ENCODE measurements at places on chromosomes 7 and 10.
A peak's percentile ranks its signal among the peaks of the same experiment; 100 is the strongest.

- DNase-seq, result no peak
Measured at GRCh38 chr10:62765726-62766125, 38.8 kb upstream of the ADO start.

DNA sequence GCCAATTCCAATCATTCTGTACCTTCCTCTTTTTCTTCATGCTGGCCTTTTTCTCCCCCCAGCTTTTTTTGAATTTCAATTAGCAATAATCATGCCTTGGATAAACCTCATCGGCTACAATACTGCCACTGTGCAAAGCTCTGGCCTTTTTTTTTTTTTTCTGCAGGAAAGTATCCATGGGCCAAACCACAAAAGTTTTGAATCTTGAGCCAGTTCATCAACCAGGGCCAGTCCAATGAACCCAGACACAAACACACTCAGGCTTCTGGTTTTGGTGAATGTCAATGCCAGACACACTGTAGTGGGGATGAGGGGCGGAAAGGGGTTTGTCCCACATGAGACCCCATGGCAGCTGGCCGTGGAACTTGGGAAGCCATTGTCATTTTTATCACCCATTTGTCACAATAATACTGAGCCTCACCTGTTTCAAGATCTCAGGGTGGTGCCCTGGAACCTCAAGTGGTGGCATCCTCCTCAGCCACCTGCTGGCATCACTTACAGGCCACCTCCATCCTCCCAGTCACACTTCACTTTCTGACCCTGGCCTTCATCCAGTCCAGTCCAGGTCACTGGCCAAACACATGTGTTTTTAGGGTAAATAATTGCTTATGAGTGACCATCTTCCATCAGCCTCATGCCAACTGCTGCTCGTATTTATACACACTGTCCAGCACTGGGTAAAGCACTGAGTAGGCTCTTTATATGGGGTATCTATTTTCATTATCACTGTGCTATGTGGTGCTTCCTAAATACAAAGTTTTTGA is 40.8 kb upstream of the TSPAN33 start:
- DNase-seq, result no peak

DNA sequence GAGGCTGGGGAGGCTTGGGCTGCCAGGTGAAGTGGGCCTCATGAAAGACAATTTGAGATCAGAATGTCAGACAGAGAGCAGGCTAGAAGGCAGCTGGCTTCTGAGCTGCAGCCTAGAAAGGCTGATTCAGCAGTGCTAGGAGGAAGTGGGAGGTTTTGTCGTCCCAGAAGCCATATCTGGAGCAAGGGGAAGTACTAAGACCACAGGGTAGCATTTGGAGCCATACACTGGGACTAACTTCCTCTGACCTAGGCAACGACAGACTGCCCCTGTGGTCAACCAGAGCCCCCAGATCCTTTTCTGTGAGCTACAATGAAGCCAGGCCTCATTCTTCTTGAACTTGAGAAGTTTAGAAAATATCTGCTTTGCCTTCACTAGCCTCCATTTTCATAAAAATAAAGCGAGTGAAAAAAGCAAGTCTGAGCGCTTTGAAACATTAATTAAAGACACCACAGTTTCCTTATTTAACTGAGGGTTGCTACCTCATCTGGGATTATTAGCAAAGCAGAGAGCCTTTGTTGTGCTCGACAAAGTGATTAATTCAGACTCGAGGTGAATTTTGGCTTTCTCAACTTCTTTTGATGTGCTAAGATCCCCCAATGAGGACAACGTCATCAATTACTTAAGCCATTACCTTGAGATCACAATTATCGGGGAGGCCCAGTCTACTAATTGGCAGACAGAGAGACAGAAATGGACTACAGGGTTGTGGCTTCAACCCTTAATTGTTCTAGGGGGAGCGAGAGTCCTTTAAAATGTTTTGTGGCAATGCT is 26.6 kb downstream of the TBXAS1 start:
- no peak for DNase-seq

DNA sequence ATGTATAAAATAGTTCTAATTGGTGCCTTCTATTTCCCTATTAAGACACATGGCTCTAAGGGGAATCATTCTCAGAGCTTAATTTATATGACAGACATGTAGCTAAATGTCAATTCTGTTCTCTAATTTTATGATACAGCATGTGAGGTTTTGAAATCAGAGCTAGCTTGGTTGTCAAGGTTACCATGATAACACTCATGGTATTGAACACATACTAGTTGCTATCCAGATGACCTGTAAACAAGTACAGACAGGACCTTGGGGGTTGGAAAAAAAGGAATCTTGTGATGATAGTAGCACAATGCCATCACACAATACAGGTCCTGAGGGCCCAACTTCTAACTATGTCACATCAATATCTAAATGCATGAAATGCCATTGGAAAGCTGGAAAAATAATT is 49.2 kb downstream of the RHOBTB1 start:
- no peak for DNase-seq

DNA sequence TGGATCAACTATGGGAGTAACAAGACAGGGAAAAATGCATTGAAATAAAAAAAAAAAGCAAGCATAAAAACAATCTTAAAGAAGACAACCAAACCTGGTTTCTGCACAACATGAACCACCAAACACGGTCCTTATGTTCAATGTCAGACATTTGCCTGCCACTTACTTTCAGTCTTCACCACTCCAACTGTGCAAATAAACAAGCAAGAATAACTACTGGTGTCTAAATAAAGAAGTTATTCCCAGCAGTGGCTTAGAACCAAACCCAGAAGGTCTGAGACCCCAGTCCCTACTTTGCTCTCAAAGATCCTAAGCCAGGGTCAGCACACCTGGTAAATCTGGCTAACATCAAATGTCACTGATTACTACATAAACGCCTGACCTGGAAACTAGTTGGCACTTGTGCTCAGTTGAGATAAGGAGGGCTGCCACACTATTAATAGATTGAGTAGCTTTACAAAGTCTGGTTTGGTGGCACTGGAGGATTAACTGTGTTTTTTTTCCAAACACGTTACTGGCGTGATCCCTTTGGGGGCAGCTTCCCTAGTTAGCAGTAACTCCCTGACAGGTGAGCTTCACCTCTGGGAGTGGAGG is 62.7 kb upstream of the ABLIM1 start:
- no peak for DNase-seq

DNA sequence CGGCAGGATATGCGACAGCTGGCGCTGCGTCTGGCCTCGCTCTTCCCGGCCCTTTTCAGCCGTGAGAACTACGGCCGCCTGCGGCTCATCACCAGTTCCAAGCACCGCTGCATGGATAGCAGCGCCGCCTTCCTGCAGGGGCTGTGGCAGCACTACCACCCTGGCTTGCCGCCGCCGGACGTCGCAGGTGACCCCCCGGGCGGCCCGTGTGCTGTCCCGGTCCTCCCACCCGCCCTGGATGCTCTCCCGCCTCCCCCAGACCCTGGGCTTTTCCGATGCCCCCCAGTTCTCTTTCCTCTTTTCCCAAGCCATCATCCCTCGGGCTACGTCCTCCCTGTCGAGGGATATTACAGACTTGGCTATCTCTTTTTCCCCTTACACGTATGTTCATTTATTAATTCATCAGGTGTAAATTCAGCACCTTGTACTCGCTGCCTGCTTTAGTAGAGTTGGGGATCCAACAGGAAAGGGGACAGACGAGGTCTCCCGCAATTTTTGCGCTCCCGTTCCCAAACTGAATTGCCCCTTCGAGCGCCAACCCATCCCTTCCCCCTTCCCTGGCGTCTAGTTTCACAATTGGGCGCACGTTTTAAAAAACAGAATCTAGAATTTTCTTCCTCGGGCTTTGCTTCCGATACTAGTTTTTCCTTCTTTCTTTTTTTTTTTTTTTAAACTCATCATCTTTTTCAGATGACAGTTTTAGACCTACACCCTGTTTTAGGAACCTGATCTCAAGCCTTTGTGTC is 846 bp downstream of the MINPP1 start:
- peak; percentile 23 for DNase-seq

GRCh38 chr10:16527452-16527851 is 5.8 kb upstream of the C1QL3 start:
- no peak for DNase-seq

DNA sequence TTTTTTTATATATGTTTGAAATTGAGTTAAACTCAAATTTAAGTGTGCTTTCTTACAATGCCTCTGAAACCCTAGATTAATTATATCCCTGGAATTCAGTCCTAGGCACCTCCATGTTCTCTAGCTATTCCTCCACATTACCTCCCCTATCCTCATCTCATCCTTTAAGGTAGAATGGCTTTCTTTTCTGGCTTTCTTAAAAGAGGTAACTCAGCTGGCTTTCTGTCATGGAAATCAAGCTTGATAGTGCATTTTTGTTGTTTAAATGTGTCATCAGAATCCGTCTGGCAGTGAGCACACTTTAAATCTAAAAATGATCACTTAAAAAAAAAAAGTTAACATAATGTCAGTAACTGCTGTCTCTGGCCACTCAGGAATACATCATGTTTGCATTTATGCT is 42.2 kb downstream of the AHR start:
- no peak for DNase-seq

DNA sequence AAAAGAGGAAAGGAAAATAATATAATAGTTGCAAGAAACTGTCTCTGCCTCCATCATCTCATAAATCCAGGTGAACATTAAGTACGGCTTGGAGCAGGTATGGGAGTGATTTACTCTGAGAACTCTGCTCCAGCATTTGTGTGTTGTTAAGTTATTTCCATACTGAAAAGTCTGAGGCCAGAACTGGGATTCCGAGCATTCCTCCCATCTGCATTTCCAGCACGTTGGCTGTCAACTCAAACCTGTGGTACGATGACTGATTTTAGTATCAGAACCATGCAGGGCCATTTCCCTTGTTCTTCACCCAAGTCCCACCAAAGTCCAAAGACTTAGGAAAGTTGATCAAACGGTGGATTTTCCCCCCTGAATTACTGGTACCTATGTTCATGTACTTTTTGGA is 104.9 kb downstream of the CREB5 start:
- DNase-seq, result no peak

DNA sequence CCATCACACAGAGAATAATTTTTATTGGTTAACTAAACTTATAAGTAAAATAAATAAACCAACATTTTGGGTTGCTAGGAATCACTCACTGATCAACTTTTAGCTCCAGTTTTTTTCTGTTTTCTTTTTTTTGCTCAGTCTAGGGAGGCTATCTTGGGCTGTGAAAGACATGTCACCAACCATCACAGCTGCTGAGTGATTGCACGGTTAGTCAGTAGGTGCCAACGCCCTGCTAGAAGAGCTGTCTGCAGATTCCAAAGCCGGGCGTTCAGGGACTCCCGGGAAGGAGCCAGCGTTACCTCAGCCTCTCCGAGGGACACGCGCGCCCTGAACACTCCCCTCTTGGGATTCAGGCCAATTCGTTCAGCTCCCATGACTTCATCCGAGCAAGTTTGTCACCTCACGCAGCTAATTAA is 604 bp upstream of the STAM start:
- peak; percentile 93 for DNase-seq

- no peak for DNase-seq
Measured at GRCh38 chr7:107471292-107472070, 1.6 kb downstream of the GPR22 start.

DNA sequence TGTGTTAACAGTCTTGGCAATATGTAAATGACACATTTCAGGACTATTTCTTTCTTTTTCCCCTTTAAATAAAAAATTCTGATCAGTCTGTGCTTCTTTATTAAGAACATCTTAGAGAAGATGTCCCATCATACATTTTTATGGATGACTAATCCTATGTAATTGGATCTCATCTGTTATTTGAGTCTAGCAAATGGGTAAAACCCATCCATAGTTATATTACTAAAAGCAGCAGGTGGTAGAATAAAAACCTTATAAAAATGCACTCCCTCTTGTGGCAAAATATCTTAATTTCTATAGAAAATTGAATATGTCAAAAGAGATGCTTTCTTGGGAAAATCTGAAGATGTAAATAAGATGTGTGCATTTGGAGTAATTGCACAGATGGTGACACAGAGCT is 35.3 kb downstream of the TRRAP start:
- DNase-seq, result no peak

DNA sequence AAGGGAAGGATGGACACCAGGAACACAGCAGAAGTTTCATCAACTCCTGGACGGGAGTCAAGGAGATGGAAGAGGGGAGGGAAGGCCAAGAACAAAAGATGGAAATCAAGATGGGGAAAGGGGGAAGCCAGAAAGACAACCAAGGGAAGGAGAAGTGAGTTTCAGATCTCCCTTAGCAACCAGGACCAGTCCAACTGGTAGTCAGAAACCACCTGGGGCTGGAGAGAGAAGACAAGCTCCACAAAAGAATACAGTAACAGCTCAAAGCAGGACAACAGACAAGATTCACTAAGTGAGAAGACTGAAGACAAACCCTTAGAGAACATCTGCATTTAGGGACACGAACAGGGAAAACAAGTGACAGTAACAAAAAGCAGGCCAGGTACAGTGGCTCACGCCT is 30.6 kb downstream of the CDCA7L start:
- no peak for DNase-seq

DNA sequence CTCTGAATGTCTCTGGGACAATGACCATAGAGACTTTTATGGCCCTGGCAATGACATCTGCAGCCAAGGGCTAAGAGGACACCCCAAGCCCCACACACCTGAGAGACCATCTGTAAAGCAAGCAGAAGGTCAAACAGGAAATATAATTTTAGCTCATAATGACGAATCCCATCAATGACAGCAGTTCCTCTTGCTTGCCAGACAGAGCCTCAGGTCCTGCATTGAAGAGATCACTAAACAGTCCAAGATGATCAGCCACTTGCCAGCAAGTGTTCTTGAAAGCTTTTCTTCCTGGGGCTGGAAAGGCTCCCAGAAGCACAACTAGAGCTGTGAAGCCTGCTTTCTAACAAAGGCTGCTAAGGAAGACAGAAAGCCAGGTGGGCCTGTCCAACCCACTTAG is 993.7 kb upstream of the AUTS2 start:
- DNase-seq, result no peak

DNA sequence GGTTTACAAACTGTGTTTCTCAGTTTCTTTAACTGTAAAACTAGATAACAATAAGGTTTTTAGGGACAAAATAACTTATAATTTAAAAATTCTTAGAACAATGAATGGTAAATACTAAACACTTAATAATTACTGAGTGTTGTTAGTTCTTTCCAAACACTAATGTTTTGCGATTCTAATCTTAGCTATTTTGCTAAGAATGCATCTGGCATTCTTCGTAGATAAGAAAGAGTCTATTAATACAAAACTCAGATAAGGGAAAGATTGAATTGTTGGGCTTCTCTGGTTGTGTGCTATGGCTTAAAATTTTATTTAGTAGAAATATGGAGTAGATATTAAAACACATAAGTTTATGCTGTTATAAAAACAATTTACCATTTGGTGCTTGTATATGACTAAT is 45.4 kb downstream of the TMEM229A start:
- DNase-seq, result no peak

DNA sequence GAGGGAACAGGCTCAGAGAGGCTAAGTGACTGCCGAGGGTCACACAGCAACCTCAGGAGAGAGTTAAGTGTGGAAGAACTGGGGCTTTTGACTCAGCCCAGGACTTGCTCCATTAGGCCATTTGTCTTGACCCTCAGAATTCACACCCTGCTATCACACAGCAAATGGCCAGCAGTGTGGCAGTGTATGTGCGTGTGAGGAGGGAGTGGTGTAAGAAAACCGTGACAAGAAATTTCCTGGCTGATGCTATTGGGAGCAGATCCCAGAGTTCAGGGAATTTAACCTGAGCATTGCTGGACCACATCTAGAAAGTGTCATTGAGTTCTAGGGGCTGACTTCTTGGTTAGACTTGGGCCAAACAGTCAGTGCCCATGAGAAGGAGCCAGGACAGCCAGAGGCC is 18.4 kb downstream of the VWA2 start:
- DNase-seq, result no peak

GRCh38 chr7:128726059-128726736 is 13.0 kb upstream of the CALU start:
- DNase-seq, result no peak

GRCh38 chr7:19772841-19773760 is at the start of gene TMEM196:
TMEM196 (minus strand) TSS chr7:19773617; CDS start chr7:19772696, 921 bp downstream.
- DNase-seq, result no peak

GRCh38 chr10:60293581-60294175 is 96.0 kb downstream of the ANK3 start:
- DNase-seq, result no peak

All from lower leg skin (tissue), 4 donors.